ENCODE measurements at places on chromosomes 4 and X.

DNA sequence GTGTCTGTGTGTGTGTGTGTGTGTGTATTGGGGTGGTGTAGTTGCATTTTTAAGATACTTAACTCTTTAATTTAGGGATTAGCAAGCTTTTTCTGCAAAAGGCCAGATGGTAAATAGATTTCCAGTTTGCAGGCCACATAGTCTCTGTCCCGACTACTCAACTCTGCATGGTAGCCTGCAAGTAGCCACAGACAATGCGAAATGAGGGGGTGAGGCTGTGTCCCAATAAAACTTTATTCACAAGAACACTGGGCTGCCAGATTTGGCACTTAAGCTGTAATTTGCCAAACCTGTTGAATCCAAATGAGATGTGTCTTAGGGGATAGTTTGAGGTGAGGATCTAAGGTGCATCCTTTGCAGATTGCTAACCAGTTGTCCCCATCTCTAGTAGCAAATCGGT is 6.8 kb downstream of the ATP2B3 start:
- no peak for DNase-seq

- no peak for DNase-seq
Measured at GRCh38 chr4:120902925-120903324, 19.6 kb downstream of the PRDM5 start.

- DNase-seq = no peak
Measured at GRCh38 chr4:147019091-147019490, 73.4 kb upstream of the TTC29 start.

GRCh38 chrX:45445745-45446412 is 245.2 kb upstream of the DIPK2B start:
- no peak for DNase-seq

GRCh38 chr4:954211-955020 is 19.0 kb downstream of the DGKQ start:
- no peak for DNase-seq

- no peak for DNase-seq
Measured at GRCh38 chr4:40190019-40190418, 6.8 kb upstream of the RHOH start.
